Stimulated activated CD8-positive, alpha-beta memory T cell treated with anti-CD3 and anti-CD28 coated beads, Interleukin-15, amount 100 ng/mL, for 24 hours (primary cell): ENCODE measurements at places on chromosomes 3 and 15.

- DNase-seq = no peak
Observed at GRCh38 chr3:190983875-190984274, 121.4 kb upstream of the GMNC start.

- no peak for DNase-seq
Observed at GRCh38 chr3:123026565-123027291, 835 bp downstream of the SEMA5B start.

DNA sequence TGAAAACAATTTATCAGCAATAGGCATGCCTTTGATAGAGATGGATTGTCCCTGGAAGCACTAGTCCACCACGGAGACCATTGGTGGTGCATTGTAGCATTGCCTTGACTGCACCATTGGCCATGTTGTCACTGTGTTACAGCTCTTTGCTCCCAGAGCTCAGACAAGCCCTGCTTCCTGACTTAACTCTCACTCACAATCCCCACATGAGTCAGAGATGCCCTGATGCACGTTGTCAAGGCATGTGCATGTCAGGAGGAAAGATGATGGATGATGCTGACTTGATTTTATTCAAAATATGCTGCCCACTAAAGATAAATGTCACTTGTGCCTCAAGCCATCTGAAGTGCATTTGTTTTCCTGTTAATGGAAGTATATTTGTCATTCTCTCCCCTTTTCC is 266.1 kb downstream of the ARRDC4 start:
- no peak for DNase-seq

DNA sequence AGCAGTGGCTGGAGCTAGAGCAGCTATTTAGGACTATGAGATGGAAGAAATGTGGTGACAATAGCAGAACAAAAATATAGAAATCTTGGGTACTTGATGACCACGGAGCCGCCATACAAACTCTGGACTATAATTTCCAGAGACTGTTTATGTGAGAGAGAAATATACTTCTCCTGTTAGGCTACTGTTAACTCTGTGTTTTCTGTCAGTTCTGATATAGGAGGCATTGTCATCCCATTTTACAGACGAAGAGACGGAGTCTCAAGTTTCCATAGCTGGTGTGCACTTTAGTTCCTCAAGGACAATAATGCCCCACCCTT is 22.8 kb upstream of the RFTN1 start:
- no peak for DNase-seq

DNA sequence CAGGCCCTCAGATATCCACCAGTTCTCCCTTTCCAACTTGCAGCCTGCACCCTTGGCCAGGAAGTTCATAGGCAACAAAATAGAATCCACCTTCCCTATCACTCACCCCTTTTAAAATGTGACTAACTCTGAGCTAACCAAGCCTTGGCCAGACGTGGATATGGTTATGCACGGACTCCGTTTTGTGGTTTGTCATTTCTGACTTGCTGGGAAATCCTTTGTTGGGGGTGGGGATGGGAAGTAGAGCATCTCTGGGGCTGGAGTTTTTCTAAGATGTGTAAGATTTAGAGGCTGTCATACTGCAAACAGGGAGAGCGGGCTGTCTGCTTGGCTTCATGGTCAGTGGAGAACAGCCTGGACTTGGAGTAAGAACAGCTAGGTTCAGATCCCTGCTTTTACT is 62.6 kb downstream of the SMAD3 start:
- DNase-seq = no peak

DNA sequence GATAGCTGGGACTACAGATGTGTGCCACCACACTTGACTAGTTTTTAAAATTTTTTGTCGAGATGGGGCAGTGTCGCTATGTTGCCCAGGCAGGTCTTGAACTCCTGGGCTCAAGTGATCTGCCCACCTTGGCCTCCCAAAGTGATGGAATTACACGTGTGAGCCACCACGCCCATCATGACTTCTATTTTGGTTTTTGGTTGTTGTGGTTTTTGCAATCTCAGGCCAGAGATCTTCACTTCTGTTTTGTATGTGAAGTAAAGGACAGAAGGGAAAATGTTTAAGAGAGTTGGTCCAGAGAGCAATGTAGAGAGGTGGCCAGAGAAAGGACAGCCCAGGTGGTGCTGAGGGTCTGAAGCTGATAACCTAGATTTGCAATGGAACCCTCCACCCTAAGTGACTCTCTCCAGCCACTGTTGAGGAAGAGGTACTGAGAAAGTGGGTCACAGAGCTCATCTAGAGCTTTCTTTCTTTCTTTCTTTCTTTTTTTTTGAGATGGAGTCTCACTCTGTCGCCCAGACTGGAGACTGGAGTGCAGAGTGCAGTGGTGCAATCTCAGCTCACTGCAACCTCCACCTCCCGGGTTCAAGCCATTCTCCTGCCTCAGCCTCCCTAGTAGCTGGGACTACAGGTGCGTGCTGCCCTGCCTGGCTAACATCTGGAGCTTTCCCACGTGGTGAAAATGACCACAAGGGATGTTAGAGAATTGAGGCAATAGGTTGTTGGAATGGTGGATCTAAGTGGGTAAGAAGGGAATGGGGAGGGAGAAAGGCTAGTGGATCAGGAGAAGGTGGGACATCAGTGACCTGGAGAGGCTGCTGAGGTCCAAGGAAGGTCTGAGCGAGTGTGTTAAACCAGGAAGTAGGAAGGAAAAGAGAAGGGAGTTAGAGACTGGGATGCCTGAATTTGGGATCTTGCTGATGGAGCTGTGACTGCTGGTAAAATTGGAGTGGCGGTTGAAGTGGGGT is 22.4 kb upstream of the SEMA4B start:
- DNase-seq = no peak

GRCh38 chr3:53486961-53487654 is 7.3 kb upstream of the CACNA1D start:
- DNase-seq = no peak

GRCh38 chr3:46422617-46423016 is 15.6 kb downstream of the CCRL2 start:
- no peak for DNase-seq

DNA sequence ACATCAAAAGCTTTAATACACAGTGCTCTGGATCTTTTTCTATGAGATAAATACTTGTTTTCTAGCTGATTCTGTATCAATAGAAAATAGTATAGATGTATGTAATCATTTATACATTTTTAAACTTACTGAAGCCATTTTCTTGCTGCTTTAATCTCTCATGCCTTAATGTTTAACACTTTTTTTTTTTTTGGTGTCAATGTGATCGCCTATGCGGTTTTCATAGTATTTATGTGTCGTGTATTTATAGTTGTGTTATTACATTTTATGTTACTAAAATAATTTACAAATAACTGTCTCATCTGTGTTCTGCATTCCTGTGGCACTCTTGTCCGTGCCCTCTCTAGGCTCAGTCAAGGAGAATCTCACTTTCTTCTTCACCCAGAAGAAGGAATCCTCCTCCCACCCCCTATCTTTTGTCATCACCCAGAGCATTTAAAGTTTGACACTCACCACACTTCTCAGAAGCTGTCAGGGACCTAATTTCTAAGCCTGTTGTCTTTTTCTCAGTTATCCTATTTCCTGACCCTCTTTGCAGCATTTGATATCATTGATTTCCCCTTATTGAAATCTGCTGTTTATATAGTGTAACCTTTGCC is 21.4 kb upstream of the GPR171 start:
- DNase-seq = no peak

- DNase-seq = no peak
Observed at GRCh38 chr3:55686426-55687254, 199.5 kb upstream of the WNT5A start.

GRCh38 chr3:151923901-151924300 is 50.5 kb downstream of the SUCNR1 start:
- DNase-seq = no peak

DNA sequence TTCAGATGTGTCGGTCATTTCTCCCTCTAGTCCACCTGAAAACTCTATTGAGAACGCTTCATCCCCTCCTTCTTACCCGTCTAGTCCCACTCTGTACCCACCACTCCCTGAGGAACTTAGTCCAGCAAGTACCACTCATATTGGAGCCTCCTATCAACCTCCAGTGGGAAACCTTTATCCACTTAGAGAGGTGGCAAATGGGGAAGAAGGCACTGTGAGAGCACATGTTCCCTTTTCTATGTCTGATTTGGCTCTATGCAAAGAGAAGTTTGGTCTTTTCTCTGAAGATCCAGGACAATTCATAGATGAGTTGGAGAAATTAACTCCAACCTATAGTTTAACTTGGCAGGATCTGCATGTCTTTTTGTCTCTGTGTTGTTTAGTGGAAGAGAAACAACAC is 17.0 kb upstream of the RPN1 start:
- DNase-seq = no peak

- DNase-seq = peak; percentile 20
Observed at GRCh38 chr3:169813757-169814517, 1.2 kb upstream of the LRRC34 start.

DNA sequence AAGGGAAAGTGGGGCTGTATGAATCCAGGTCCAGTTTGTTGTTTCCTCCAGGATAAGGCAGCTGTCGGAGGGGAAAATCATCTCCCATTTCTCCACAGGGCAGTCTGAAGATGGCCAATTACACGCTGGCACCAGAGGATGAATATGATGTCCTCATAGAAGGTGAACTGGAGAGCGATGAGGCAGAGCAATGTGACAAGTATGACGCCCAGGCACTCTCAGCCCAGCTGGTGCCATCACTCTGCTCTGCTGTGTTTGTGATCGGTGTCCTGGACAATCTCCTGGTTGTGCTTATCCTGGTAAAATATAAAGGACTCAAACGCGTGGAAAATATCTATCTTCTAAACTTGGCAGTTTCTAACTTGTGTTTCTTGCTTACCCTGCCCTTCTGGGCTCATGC is 911 bp downstream of the CCRL2 start:
- no peak for DNase-seq

DNA sequence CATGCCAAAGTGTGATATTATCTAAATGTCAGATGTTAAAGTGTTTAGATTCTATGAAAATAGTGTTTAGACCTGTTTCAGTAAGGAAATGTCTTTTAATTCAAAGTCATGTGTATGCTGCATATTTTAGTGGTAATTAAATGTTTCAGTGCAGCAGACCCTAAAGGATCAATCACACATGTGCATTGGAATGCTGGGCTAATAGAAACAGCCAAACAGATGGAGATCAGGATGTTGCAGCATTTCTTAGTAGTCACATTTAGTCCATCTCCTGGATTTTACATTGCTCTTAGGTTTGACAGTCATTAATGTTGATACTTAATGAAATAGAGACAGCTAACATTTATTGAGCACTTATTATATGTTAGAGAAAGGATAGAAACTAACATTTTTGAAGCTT is 18.5 kb downstream of the SPRED1 start:
- DNase-seq = no peak

- no peak for DNase-seq
Observed at GRCh38 chr3:112002096-112002971, 3.6 kb downstream of the TAGLN3 start.

GRCh38 chr3:101043687-101044078 is 50.5 kb upstream of the ABI3BP start:
- no peak for DNase-seq

GRCh38 chr3:153210146-153210545 is 48.1 kb downstream of the RAP2B start:
- DNase-seq = no peak

GRCh38 chr15:31953478-31953877 is 76.8 kb upstream of the CHRNA7 start:
- DNase-seq = no peak

GRCh38 chr3:53350652-53351051 is 3.3 kb upstream of the DCP1A start:
- DNase-seq = no peak

GRCh38 chr15:74347757-74348250 is 19.6 kb downstream of the CYP11A1 start:
- DNase-seq = no peak

- no peak for DNase-seq
Observed at GRCh38 chr15:99455789-99456160, 110.0 kb upstream of the MEF2A start.

DNA sequence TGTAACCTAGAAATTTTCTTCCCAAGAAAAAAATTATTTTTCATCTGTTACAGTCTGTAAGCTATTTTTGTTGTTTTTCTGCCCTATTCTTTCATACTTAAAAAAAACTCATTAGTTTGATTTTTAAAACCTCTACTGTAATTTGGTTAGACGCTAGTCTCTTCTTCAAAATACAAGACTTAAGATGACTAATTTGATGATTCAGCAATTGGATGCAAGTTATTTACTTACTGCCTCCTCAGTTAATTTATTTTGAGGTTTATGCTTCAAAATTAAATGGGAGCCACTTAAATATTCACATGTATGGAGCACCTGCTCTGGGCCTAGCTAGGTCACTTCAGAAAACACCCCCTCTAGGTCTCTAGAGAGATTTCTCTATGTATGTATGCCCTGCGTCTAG is 132.4 kb downstream of the IQCH start:
- no peak for DNase-seq

DNA sequence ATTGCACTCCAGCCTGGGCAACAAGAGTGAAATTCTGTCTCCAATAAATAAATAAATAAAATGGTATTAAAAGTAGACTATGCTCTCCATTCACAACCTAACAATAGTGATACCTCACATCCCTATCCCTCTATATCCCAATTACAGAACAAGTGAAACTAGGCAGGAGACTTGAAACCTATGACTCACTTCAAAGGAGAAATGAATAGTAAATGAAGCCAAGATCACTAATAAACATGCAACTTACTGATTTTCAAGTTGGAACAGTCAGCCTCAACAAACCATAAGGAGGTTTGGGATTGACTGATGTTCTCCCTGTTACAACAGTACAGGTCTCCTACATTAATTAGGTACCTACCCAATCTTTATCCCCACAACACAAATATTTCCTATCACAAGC is 103.4 kb downstream of the GSK3B start:
- DNase-seq = no peak

GRCh38 chr3:187808527-187808895 is 63.2 kb upstream of the BCL6 start:
- no peak for DNase-seq

DNA sequence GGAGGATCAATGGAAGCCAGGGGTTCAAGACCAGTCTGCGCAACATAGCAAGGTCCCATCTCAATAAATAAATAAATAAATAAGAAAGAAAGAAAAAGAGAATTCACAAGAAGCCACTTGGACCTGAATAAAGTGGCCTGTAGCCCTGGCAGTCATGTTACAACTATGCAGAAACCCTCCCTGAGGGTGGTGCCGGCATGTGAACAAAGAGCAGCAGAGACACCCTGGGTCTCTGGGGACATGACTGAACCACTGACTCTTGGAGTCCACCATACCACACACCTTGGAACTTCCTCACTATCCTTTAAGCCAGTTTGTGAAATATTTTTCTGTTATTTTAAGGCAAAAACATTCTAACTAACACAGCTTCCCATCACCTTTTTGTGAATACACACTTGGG is 93.0 kb downstream of the MEIS2 start:
- DNase-seq = no peak

DNA sequence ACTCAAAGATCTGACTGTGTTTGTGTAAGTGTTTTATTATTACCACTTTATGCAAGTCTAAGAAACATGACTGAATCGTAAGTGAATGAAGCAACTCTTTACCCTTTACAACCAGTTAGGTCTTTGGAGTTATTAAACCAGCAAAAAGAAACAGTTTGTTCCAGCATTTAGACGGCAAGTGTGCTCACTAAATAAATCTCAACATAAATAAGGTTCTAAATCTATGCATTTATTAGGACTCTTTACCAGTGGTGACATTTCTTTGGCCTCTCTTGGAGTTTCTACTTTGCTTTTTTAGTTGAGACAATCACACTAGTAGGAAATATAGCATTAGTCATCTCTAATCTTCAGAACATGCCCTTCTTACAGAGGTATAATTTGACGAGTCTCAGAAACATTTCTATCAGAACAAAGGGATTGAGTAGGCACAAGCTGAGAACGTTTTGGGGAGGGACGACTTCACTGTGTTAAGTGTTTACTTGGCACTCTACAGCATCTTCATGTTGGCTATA is 739.9 kb upstream of the NR2F2 start:
- DNase-seq = no peak

GRCh38 chr15:42608752-42609488 is 33.5 kb downstream of the STARD9 start:
- no peak for DNase-seq
